ENCODE measurements at places on chromosomes 11 and 22.

DNA sequence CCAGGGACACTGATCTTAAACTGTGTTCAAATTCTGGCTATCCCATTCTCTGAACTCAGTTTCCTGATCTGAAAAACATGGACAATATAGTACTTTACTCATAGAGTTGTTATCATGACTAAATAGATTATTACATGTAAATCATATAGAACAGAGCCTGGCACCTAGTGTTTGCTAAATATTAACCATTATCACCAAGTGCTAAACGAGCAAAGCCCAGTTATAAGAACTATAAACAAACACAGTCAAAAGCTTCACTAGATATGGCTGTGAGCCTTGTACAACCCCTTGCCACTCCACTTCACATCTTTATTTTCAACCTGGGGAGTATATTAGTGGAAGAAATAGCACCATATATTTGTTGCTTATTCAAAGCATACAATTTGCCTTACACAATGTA is 338.9 kb upstream of the CADM1 start:
- DNase-seq = no peak

DNA sequence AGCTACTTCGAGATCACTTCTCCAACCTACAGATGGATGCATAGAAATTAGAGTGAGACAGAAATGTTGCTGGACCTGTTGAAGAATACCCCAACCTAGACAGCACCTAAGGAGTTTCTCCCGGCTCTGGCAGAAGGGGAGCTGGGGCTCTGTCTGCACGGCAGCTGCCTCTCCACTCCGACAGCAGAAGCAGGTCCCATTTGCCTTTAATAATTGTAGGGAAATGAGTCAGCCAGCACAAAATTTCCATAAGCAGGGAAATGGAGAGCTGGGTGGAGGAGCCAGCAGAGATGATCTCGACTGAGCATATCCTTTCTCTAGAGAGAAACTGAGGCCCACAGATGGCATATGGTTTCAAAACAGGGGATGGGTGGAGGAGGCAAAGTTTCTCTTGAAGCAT is 80.1 kb downstream of the EFCAB6 start:
- no peak for DNase-seq

DNA sequence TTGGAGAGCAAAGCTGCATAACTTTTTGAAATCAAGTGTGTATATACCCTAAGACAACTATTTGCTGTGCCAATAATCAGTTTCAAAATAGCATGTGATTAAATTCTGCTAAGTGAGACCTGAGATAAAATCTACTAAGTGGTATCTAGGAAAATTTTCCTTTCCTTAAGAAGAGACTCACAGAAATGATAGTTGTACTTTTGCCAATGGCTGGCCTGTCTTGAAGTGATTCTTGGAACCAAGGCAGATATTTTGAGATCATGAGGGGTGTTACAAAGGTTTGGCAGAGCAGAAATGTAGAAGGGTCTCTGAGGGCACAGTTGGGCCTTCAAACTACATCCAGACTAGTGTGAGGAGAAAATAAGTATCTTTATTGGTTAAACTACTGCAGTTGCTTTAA is 902.6 kb upstream of the TENM4 start:
- no peak for DNase-seq

DNA sequence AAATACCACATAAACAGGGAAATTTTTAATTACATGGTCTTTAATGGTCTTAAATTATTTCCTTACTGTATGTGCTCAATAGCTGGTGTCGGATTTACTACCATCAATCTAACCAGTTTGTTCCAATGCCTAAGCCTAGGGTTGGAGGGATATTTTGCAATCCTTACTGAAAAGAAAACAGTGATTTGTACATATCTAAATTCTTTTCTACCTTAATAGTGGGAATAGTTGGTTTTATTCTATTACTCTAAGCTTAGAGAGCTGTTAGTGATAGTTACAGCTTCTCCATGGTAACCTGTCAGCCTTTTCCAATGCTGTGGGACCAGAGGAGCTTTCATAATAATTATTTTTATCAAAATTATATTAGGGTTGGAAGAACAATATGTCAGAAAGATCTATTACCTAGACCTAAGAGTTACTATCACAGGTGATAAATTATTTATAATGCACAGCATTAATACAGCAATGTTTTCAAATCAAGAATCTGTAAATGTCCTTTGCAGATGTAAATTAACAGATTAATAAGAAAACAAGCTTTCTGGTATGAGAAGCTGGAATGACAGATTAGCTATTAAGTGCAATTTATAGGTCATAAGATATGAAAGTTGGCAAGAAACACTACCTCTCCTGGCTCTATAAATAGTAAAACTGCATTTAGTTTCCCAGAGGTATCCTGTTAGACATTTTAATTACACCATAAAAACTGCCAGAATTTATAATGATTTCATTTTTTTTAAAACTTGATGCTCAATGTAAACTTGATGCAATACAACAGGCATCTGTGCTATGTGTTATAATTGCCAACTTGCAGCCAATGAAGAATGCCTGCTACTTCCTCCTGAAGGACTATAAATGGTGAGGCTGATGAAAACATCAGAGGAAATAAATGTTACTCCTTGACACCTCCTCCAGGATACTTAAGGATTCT is 262.0 kb upstream of the PITPNB start:
- no peak for DNase-seq

- DNase-seq = no peak
Measured at GRCh38 chr11:125157953-125158680, 6.4 kb upstream of the PKNOX2 start.

GRCh38 chr22:44146088-44146861 is 34.5 kb upstream of the PARVG start:
- no peak for DNase-seq

DNA sequence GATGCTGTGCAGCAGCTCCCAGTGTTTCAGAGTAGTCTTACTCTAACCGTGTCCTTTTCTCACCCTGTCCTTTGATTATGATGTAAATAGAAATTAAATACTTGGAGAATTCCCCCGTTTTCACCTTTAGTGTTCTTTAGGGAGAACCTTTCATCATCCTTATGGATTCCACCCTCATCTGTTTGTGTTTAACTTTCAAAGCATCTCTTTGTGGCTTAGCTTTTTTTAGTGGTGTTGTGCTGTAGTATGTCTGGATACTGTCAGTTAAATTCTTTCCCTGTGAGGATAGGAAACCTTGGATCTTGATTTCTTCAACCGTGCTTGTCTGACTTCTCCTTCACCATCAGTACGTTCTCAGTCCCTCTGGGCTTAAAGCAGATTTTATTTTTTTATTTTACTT is 48.5 kb downstream of the PPP6R3 start:
- DNase-seq = no peak

GRCh38 chr11:79950172-79950571 is 509.3 kb upstream of the TENM4 start:
- no peak for DNase-seq

DNA sequence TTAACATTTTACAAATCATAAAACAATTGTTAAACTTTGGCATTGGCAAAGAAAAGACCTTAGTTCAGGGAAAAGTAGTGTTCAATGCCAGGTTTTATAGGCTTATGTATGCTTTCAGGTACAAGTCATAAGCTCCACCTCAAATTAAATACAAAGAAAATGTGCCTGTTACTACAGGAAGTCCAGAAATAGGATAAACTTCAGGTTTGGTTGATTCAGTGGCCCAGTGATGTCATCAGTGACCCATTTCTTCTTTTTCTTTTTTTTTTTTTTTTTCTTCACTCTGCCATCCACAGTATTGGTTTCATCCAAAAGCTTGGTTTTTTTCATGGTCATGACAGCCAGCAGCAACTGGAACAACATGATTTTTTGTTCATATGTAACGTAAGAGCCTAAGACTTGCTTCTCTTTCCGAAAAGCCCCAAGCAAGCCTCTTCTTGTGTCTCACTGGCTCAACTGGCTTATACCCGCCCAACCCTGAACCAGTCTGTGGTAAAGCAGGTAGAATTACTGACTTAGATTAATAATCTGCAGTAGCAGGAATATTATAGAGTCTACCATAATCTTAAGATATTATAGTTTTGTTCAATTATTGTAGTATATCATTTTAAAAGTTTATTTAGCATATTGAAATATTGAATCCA is 46.2 kb downstream of the TTC17 start:
- no peak for DNase-seq

- no peak for DNase-seq
Measured at GRCh38 chr11:33320016-33320813, 63.0 kb downstream of the HIPK3 start.

- DNase-seq = no peak
Measured at GRCh38 chr22:26479792-26480610, 3.6 kb downstream of the HPS4 start.

All from activated T-cell treated with anti-CD3 and anti-CD28 coated beads for 1 hour (primary cell).